Spleen (tissue), 13 donors: ENCODE measurements at places on chromosomes 4 and X.

DNA sequence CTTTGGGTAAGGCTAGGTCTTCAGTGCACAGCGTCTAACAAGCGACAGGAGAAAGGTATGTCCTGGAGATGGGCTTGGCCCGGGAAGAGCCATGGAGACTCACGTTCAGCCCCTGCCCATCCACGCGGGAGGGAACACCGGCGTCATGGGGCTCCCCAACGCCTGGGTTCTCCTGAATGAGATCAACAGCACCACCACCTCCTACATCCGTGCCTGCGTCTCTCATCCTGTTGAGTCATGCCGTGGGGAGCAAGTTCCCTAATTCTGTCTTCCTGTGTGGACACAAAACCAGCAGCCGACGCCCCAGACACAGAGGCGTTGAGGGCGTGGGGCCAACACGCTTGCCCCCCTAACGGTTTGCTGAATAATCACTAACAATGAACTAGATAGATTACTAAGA, 20.1 kb upstream of the IL3RA start:
- H3K27me3 ChIP-seq = no peaks in the 10 kb centered on the region
- no peaks in the 10 kb centered on the region for H3K36me3 ChIP-seq
- no peak overlapping the region for H3K4me3 ChIP-seq
- DNase-seq = peak; percentile 90
- H3K4me1 ChIP-seq = no peaks in the 10 kb centered on the region
- peak overlapping the region; percentile 75 for H3K27ac ChIP-seq

- no peaks in the 10 kb centered on the region for H3K36me3 ChIP-seq
- H3K27me3 ChIP-seq = no peaks in the 10 kb centered on the region
- no peak for DNase-seq
These were observed 690.8 kb downstream of the PCDH18 start for GRCh38 chr4:136841526-136841925.

- no peak overlapping the region for H3K4me3 ChIP-seq
- no peak for DNase-seq
- no peaks in the 10 kb centered on the region for H3K36me3 ChIP-seq
- H3K4me1 ChIP-seq = no peaks in the 10 kb centered on the region
These were observed 53.5 kb downstream of the TMPRSS11F start for GRCh38 chr4:68076194-68076593.

- no peak for DNase-seq
- H3K36me3 ChIP-seq = no peaks in the 10 kb centered on the region
- H3K27ac ChIP-seq = no peak overlapping the region
- H3K27me3 ChIP-seq = peaks cover 44% of the 10 kb centered on the region
- no peak overlapping the region for H3K4me3 ChIP-seq
These were observed 3.4 kb downstream of the GRID2 start for GRCh38 chr4:92307181-92307580.

DNA sequence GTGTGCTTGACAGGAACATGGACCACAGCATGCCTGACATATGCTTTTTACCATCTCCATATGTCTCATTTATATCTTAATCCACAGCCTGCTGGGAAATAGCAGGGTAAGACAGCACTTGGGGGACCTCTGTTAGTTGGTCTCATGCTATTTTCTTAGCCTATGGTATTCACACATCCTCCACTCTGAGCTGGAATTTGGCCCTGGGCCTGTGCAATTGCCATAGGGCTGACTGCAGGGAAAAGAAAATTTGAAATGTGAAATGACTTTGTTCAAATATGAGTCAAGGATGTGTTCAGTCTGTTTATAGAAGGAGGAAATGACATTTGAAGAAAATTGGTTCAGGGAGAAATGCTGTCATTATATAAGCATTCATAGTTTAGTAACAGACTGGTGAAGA, 9.6 kb upstream of the MAP7D3 start:
- H3K4me1 ChIP-seq = no peaks in the 10 kb centered on the region
- H3K27ac ChIP-seq = no peak overlapping the region
- no peak for DNase-seq
- no peaks in the 10 kb centered on the region for H3K36me3 ChIP-seq

- H3K4me1 ChIP-seq = peaks cover 10% of the 10 kb centered on the region
- H3K27ac ChIP-seq = no peak overlapping the region
- no peaks in the 10 kb centered on the region for H3K36me3 ChIP-seq
- H3K27me3 ChIP-seq = peaks cover 94% of the 10 kb centered on the region
These were observed 7.6 kb downstream of the NKX6-1 start for GRCh38 chr4:84491481-84491880.

DNA sequence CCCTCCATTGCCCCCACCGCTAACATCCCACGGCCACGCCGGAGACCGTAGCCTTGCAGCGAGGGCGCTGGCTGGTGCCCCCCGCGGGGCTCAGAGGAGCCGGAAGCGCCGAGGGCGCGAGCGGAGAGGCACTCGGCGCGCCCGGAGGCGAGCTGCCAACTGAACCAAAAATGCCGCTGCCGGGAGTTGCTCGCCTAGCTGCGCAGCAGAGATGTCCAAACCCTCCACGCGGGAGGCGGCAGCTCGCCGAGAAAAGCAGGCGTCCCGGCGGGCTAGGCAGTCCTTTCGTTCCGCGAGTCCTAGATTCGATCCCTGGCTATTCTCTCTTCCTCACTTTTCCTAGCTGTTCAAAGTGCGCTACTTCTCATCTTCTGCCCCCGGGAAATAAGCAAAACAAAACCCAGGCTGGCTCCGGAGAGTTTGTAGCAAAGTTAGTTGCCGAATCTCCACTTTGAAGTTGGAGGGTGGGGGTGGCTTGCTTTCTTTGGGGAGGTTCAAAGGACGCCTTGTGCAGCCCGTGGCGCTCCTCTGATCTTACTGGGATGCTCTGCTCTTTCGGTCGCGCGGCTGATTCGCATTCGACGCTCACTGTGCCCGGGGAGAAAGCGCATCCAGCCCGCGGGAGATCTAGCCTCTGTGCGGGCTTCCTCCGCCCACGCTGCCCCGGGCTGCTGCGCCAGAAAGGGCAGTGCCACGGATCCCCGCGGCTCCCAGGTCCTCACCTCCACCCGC, 723 bp downstream of the NKX6-1 start:
- H3K27me3 ChIP-seq = peaks cover 100% of the 10 kb centered on the region
- H3K36me3 ChIP-seq = no peaks in the 10 kb centered on the region
- H3K4me3 ChIP-seq = peak overlapping the region; percentile 19
- peaks cover 44% of the 10 kb centered on the region for H3K4me1 ChIP-seq
- DNase-seq = no peak
- H3K27ac ChIP-seq = no peak overlapping the region

GRCh38 chrX:11881485-11882170, 123.6 kb downstream of the MSL3 start:
- no peak overlapping the region for H3K4me3 ChIP-seq
- H3K27ac ChIP-seq = no peak overlapping the region
- DNase-seq = no peak
- H3K27me3 ChIP-seq = no peaks in the 10 kb centered on the region
- no peaks in the 10 kb centered on the region for H3K4me1 ChIP-seq
- H3K36me3 ChIP-seq = no peaks in the 10 kb centered on the region

DNA sequence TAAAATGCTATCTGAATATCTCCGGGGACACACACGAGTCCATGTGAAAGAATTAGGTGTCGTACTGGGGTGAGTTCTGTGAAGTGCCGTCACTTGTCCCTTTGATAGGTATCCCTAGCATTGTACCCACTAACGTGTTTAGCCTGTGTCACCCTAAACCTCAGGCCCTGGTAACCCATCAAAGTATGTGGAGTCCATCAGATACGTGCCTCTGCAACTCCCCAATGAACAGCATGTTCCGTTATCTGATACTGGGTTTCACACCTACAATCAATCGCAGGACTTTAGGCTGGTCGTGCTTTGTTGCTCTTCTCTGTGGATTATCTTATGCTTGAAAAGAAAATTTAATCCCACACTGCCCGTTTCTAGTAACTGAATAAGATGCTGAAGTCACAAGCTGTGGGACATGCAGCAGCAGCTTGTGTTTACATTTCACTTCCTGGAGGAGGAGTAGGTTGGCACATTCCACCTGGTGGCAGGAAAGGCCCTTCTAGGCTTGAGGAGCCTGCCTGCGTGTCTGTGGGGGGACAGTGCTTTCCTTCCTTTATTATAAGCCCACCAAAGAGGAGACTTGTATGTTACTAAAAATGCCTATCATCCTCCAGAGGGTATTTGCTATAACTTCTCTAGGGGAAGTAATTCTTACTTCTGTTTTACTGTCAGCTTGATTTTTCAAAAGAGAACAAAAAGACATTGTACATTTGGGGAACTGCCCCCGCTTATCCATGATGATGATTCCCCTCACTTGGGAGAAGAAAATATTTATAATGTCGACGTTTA, 127.2 kb downstream of the FNIP2 start:
- H3K27ac ChIP-seq = no peak overlapping the region
- no peak for DNase-seq
- H3K36me3 ChIP-seq = peaks cover 6% of the 10 kb centered on the region
- no peak overlapping the region for H3K4me3 ChIP-seq

- H3K27ac ChIP-seq = no peak overlapping the region
- H3K27me3 ChIP-seq = no peaks in the 10 kb centered on the region
- no peak for DNase-seq
- no peaks in the 10 kb centered on the region for H3K36me3 ChIP-seq
- no peaks in the 10 kb centered on the region for H3K4me1 ChIP-seq
These were observed 141.8 kb downstream of the EVC2 start for GRCh38 chr4:5566526-5566925.

GRCh38 chr4:118102195-118102594, 67.9 kb downstream of the NDST3 start:
- no peaks in the 10 kb centered on the region for H3K27me3 ChIP-seq
- no peak for DNase-seq
- H3K36me3 ChIP-seq = no peaks in the 10 kb centered on the region
- H3K27ac ChIP-seq = no peak overlapping the region

DNA sequence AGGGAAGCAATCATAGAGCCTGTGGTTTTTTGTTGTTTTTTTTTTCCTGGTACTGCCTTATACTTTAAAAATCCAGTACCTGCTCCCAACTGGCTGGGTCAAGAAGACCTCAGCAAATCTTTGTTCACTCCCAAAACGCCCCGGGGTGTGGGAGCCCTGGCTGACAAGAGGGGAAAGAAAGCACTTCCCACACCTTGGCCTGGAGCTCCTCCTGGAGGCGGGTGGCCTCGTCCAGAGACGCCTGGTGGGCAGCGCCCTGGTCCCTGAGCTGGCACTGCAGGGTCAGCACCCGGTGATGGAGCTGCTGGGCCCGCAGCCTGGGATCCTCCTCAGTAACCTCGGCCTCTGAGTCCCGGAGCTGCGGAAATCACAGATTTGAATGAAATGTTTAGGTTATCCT, 38.2 kb downstream of the C4orf50 start:
- H3K4me1 ChIP-seq = no peaks in the 10 kb centered on the region
- H3K36me3 ChIP-seq = no peaks in the 10 kb centered on the region
- no peak overlapping the region for H3K4me3 ChIP-seq
- no peak overlapping the region for H3K27ac ChIP-seq
- peaks cover 12% of the 10 kb centered on the region for H3K27me3 ChIP-seq

- H3K4me1 ChIP-seq = no peaks in the 10 kb centered on the region
- no peak overlapping the region for H3K27ac ChIP-seq
- no peaks in the 10 kb centered on the region for H3K36me3 ChIP-seq
- no peak overlapping the region for H3K4me3 ChIP-seq
- no peak for DNase-seq
- no peaks in the 10 kb centered on the region for H3K27me3 ChIP-seq
These were observed 166.5 kb downstream of the FBXW7 start for GRCh38 chr4:152369203-152369901.
